Inflammatory macrophage treated with lipopolysaccharide for 4 hours (primary cell): ENCODE measurements at places on chromosomes 7 and 10.

GRCh38 chr10:23490115-23490514 lies 51.2 kb downstream of the OTUD1 start:
- DNase-seq, result no peak

DNA sequence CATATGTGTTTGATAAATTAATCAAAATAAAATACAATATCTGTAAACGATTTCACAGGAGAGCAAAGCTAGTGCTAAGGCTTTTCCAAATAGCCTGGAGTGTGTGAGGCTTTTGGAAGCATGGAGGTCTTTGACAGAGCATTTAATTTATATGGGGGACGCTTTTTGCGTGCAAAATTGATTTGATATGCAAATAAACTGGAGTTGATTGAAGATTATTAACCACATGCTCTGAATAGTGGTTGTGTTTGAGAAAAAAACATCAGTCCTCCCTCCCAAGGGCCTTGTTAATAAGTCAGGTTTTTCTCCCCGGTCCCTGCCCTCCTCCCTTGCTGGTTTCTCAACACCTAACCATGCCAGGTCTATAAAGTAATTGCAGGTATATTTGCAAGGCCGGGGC lies 85.1 kb upstream of the FGFR2 start:
- no peak for DNase-seq

DNA sequence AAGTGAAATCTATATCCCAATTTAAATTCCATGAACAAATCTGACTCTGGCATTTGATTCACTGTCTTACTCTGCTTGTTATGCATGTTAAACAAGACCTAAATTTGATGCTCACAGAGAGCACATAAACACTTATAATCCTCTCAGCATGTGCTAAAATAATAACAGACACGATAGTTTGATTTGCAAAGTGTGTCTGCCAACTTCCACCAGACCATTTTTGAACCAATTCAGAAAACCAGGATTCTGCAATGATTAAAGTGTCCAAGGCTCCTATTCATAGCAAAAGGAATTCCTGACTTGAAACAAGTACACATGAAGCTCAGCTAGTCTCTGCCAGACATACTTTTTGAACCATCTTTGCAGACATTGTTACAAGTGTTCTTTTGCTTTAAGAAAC lies 11.2 kb downstream of the RBM20 start:
- DNase-seq, result no peak

DNA sequence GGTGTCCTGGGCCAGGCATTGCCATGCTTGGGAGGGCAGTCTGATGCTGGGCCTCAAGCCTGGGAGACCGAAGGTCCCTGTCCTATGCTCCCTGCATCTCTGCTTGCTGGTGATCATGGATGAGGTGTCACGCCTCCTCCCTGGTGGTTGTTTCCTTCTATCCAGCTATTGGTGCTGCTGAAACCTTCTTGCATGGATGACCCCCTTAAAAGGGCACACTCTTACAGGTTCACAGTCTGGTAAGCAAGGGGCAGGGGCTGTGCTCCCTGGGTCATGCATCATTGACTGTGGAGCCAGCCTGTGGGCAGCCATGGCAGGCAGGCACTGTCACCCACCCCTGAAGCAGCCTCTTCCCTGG lies 36.8 kb upstream of the SLC29A3 start:
- DNase-seq, result no peak

- DNase-seq, result no peak
These were observed 147.6 kb downstream of the DIP2C start for GRCh38 chr10:541750-542371.

- DNase-seq, result no peak
These were observed 172.8 kb upstream of the AOAH start for GRCh38 chr7:36896956-36897590.

DNA sequence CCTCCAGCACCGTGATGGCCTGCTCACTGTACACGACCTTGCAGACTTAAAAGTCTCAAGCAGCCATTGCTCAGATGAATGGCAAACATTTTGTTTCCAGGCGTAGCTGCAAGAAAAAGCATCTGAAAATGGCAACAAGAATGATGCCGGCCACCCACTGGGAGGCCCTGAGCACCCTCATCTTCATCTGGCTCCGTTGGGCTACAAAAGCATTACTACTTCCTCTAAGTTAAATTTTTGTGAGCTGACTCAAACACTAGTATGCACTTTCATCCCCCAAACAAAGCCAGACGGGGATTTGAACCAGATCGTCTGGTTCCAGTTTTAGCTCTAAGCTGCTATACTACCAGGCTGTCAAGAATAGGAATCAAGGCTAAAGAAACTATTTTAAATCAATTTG lies 116.6 kb upstream of the CDK1 start:
- DNase-seq, result no peak

DNA sequence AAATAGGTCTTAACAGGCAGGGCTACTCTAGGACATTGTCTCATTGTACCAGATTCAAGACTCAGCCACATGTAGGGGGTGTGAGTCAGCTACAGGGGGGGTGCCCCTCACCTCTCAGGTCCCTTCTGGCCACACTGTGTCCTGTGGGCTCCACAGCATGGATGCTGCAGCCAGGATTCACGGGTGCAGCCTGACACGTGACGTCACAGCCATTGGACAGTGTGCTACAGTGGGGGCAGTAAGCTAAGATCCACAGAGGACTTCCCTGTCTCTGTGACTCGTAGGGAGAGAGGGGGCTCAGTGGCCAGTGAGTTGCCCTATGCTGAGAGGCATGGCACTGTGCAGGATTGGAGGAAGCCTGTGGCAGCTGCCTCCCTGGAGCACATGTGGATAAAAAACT lies 77.9 kb downstream of the TMEM178B start:
- DNase-seq, result no peak

- DNase-seq, result no peak
These were observed 62.0 kb downstream of the CFAP46 start for GRCh38 chr10:132880128-132880981.

GRCh38 chr7:137606061-137606674 lies 240.6 kb downstream of the DGKI start:
- peak; percentile 67 for DNase-seq

GRCh38 chr10:6610647-6611046 lies 30.6 kb upstream of the PRKCQ start:
- no peak for DNase-seq

- no peak for DNase-seq
These were observed 111.6 kb downstream of the VTI1A start for GRCh38 chr10:112558476-112559142.

- DNase-seq, result peak; percentile 59
These were observed 3.2 kb upstream of the NCOA4 start for GRCh38 chr10:46033602-46034011.

GRCh38 chr7:83546586-83546985 lies 102.4 kb downstream of the SEMA3E start:
- no peak for DNase-seq

DNA sequence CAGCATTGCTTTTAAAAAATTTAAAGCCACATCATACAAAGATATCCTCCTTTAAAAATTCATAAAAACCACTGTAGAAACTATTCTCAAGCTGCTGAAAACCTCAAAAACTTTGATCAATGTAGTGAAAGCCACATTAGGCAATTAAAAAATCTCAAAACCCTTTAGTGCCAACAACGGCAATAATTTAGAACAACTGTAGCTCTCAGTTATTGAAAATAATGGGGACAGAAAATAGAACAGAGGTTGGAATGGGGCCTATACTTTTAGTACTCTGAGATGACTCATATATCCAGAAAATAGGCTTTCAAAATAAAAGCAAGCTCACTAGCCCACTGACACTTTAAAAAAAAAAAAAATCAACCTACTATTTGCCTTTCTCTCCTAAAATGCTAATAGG lies 87.5 kb downstream of the GSAP start:
- no peak for DNase-seq

- DNase-seq, result no peak
These were observed 680.8 kb downstream of the LRMDA start for GRCh38 chr10:76111986-76112825.

GRCh38 chr10:78218798-78219490 lies 185.3 kb downstream of the RPS24 start:
- DNase-seq, result no peak

DNA sequence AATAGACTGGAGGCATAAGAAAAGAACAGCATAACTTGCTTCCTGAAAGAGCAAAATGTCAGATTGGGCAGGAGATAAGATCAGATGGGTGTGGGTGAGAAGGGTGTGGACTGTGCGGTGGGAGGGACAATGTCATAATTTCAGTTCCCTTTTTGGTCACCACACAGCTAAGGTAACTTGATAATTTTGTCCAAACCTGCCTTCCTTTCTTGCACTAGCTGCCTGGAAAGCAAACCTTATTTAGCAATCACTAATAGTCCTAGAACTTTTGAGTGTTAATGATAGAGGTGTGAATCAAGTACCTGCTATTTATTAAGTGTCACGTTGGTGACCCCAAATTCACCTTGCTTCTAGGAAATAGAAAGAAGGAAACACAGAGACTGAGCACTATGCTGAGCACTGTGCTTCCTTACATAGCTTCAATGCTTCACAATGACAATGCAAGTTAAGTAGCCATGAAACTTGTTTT lies 72.4 kb upstream of the SP4 start:
- peak; percentile 76 for DNase-seq

GRCh38 chr10:1128115-1128514 lies 71.9 kb downstream of the WDR37 start:
- DNase-seq, result no peak

DNA sequence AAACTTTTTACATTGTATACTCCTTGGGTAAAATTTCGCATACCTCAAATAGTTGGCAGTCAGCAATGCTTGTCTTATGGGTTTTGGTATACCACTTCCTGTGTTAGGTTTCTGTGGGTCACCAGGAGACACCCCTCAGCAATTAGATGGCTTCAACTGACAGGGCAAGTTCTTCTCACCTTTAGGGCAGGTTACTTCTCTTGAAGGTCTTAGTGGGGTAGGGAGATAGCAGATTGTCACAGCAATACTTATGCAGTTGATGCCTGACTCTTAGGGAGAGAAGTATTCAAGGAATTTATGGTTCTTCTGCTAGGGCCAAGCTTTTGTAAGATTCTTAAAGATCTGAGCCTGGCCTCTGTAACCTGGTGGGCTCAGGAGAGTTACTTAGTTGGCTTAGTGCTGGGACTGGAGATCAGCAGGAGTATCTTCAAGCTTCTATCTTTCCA lies 42.9 kb downstream of the MKLN1 start:
- DNase-seq, result no peak

GRCh38 chr7:66256281-66256680 lies 51.1 kb downstream of the TPST1 start:
- DNase-seq, result no peak

GRCh38 chr7:24336461-24336860 lies 52.5 kb downstream of the NPY start:
- DNase-seq, result no peak

DNA sequence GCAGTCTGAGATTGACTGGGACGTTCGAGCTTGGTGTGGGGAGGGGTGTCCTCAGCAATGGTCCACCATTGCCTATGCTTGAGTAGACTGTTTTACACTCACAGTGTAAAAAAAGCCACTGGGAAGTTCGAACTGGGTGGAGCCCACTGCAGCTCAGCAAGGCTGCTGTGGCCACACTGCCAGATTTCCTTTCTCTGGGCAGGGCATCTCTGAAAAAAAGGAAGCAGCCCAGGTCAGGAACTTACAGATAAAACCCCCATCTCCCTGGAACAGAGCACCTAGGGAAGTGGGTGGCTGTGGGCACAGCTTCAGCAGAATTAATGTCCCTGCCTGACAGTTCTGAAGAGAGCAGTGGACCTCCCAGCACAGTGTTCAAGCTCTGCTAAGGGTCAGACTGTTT lies 80.3 kb downstream of the BICC1 start:
- peak; percentile 24 for DNase-seq

DNA sequence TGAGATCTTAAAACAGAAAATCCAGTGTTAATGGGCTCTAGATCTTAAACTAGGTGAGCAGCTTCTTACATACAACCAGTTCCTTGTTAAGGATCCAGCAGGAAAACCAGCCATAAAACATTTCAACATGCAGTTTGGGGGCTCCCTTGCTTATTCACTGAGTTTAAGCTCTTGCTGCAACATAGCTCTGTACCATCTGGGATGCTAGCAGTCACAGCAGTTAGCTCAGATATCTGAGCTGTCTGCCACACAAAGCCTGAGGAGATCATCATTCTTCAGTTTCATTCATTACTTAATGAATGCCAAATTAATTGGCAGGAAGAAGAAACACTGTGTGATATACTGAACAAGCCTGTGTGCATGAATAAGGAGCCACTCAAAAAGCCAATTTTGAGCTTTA lies 62.8 kb downstream of the PODXL start:
- no peak for DNase-seq

- DNase-seq, result peak; percentile 87
These were observed at the start of gene AGAP3 for GRCh38 chr7:151085691-151086620. Gene AGAP3 (plus strand): TSS chr7:151086475. CDS start chr7:151086742, 267 bp downstream.

DNA sequence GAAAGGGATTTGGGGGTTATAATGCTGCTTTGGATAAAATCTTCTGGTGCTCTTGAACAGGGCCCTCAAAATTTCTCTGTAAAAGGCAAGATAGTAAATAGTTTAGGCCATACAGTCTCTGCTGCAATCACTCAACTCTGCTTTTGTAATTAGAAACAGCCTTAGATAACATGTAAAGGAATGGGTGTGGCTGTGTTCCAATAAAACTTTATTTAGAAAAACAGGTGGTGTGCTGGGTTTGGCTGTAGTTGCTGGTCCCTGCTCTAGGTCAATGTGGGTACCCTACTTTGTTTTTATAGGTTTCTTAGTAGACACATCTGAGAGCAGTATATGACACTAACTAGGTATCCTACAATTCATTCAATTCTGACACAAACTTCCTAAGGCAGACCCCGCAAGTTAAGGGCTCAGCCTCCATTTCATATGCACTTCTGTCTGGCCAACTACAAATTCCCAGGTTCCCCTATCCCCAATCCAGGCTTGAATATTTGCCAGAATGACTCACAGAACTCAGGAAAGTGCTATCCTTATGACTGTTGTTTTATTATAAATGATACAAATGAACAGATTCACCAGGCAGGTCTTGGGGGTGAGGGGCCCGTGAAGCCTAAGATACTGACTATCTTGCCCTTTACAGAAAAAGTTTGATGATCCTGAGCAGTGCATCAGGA lies 349.9 kb downstream of the RPS24 start:
- no peak for DNase-seq

GRCh38 chr10:132547421-132547861 lies 9.9 kb downstream of the INPP5A start:
- peak; percentile 18 for DNase-seq

- DNase-seq, result no peak
These were observed 382.8 kb downstream of the SDK1 start for GRCh38 chr7:3683546-3684539.

GRCh38 chr7:37265006-37265405 lies 183.7 kb downstream of the ELMO1 start:
- no peak for DNase-seq

DNA sequence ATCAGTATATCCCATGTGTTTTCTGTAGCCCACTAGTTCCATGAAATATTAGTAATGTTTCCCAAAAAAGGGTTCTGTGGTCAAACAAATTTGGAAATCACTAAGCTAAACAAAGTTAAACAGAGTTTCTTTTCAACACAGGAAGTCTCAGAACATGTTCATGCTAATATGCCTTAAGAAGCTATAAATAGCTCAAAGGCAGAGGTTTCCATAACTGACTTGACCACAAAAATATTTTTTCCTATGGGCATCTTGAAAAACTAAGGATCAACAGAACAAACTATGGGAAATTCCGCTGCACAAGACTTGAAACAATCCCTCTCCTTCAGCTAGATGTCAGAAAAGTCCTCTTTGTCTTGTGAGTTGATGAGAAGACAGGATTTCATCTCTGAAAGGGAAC lies 59.7 kb downstream of the SEM1 start:
- no peak for DNase-seq

- DNase-seq, result no peak
These were observed 64.9 kb downstream of the DNAJB9 start for GRCh38 chr7:108634535-108634934.
